GM23338 (cell line): ENCODE measurements at places on chromosomes 3 and 15. TPM values are rescaled to one million over a fixed set of nuclear protein-coding genes. Genes with fewer than 3 reads are reported as not detected.

The TEX55 gene
- total RNA-seq, result 0.17 and 0.27 TPM in 2 replicates

The TMCO5A gene
- not detected in 2 replicates for total RNA-seq

The CDCP1 gene
- 17.4 and 20.1 TPM in 2 replicates for total RNA-seq

The AMIGO3 gene
- 8.2 and 10.4 TPM in 2 replicates for total RNA-seq

The CFAP100 gene
- 0.07 TPM in 1 of 2 replicates, not detected in the other for total RNA-seq

The LYZL4 gene
- not detected in 2 replicates for total RNA-seq

The MED12L gene
- total RNA-seq, result 23.7 and 25.0 TPM in 2 replicates

The CACNA1D gene
- total RNA-seq, result 1.1 and 1.7 TPM in 2 replicates

The SEMA3G gene
- 2.2 and 2.5 TPM in 2 replicates for total RNA-seq

The CACNA2D2 gene
- total RNA-seq, result 10.3 and 11.4 TPM in 2 replicates

The LRRC49 gene
- total RNA-seq, result 13.3 and 14.6 TPM in 2 replicates

GRCh38 chr3:125062904-125063618 is 7.3 kb upstream of the HEG1 start:
- no peak overlapping the region for H3K27ac ChIP-seq
- no peak for DNase-seq
- H3K4me3 ChIP-seq, result no peak overlapping the region
- H3K36me3 ChIP-seq, result no peaks in the 10 kb centered on the region
- peaks cover 8% of the 10 kb centered on the region for H3K4me1 ChIP-seq
- H3K27me3 ChIP-seq, result peaks cover 7% of the 10 kb centered on the region

- H3K27me3 ChIP-seq, result peaks cover 20% of the 10 kb centered on the region; the same call in 1 of the 2 replicates
- H3K36me3 ChIP-seq, result no peaks in the 10 kb centered on the region
- peaks cover 15% of the 10 kb centered on the region for H3K4me1 ChIP-seq
- peak overlapping the region; percentile 62 for H3K4me3 ChIP-seq
Observed at GRCh38 chr3:138348754-138349739, 668 bp downstream of the MRAS start.

DNA sequence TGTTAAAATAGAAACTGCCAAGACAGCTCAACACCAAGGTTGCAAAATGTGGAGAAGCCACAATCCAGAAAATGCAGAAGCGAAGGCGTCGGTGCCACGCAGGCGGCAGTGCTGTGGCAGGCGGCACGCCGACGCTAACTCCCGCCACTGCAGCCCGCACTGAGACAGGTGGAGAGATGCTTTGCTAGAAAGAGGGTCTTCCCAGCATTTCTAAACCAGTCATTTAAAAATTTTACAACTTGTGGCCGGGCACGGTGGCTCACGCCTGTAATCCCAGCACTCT is 23.2 kb downstream of the CYFIP1 start:
- no peak for DNase-seq
- no peaks in the 10 kb centered on the region for H3K36me3 ChIP-seq

GRCh38 chr15:95601525-95601924 is 729.0 kb upstream of the NR2F2 start:
- peaks cover 22% of the 10 kb centered on the region for H3K4me1 ChIP-seq
- no peaks in the 10 kb centered on the region for H3K36me3 ChIP-seq
- H3K27me3 ChIP-seq, result no peaks in the 10 kb centered on the region
- no peak overlapping the region for H3K4me3 ChIP-seq

DNA sequence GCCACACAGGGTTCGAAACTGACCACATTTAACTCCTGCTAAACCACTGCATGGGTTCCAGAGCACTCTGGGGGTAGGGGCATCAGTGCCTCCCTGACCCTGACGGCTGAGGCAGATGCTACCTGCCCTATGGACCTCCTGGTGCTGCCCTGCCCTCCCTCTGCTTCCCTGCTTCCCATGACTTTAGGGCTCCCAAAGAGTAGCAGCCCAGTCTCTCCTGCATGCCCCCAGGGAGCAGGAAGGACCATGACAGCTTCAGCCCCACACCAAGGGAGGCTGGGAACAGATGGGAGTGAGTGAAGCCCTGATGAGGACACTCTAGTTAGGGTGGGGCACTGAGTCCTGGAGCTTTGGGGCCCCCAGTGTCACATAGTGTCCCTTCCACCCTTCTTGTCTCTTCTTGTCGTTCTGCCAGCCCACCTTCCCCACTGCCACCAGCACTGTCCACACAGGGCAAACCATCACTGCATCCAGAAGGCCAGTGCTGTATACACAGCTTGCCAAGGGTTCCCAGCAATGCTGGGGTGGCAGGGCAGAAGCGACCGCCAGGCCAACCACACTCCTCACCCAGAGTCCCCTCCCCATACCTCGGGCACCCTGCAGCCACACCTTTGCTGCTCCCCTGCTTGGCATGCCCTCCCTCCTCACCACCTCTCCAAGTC is 31.0 kb downstream of the SRPRB start:
- no peak overlapping the region for H3K4me3 ChIP-seq
- H3K36me3 ChIP-seq, result no peaks in the 10 kb centered on the region
- no peaks in the 10 kb centered on the region for H3K27me3 ChIP-seq
- DNase-seq, result no peak

DNA sequence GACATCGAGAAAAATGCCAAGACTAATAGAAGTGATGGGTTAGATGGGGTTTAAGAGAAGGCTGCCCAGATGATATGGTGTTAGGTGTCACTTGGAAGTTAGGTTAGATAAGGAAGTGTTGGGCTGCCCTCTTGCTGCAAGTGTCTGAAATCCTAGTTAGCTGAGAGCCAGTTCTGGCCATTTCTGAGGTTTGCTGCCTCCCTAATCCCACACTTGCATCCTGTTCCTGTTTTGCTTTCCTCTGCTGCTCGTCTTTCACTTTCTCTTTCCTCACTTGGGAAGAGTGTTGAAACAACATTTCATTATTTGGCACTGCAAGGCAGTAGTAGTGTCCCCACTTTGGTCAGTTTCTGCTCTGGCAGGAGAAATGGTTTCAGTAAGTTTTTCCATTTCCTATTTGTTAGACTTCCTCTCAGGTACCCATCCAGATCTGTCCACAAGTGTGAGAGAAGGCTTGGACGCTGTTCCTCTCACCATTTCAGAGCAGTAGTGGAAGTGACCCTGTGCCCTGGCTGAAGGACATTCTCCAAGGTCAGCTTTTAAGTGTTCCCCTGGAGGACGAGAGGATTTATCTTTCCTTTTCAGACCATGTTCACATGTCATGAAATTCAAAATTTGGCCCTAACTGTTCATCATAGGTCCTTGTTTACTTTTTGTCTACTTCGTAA is 93.3 kb downstream of the ADAMTSL3 start:
- H3K4me3 ChIP-seq, result no peak overlapping the region
- no peak overlapping the region for H3K27ac ChIP-seq
- DNase-seq, result peak; percentile 51
- H3K36me3 ChIP-seq, result no peaks in the 10 kb centered on the region

DNA sequence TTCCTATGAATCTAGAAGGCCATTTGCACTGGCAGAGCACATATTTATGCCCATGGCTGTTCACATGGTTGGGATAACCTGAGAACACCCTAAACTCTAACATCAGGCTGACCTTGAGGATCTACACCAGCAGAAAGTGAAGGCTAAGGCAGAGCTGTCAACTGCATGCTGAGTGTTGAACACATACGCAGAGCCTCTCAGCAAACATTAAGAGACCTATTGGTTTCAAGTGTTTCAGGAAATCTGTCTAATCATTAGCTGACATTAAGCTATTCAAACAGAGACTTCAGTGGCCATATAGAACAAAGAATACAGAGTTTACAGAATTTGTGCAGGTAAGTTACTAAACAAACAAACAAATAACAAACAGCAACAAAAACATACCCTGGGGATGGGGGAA is 16.1 kb upstream of the SEC61A1 start:
- H3K4me3 ChIP-seq, result no peak overlapping the region
- H3K4me1 ChIP-seq, result no peaks in the 10 kb centered on the region
- no peak overlapping the region for H3K27ac ChIP-seq
- H3K36me3 ChIP-seq, result no peaks in the 10 kb centered on the region

DNA sequence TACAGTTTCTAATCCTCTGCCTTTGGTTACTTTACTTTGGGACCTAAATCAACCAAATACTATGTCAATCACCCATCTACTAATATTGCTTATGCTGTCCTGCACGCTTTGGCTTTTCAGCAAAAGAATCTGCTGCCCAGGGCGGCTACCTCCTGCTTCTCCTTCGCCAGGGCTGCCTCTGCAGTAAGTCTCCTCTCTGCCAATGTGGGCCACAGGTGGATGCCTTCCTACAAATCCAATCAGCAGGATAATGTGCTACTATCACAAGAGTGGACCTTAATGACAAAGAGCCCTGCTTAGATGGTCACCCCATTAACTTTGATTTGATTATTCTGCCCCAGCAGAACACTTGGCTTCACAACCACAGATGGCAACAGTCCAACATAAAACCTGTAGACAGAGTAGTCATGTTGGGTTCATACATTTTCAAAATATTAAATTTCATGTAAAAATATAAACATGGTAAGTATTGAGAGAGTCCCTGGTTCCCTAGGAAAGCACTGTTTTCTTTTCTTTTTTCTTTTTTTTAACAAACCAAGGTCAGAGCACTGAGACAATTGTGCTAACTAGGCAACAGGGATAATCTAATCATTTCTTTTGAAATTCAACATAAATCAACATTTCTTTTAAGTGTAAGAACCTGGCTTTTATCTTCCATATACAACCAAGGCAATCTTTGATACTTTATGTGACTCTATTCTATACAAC is 298.3 kb downstream of the ZBTB20 start:
- no peaks in the 10 kb centered on the region for H3K4me1 ChIP-seq
- no peaks in the 10 kb centered on the region for H3K27me3 ChIP-seq
- DNase-seq, result no peak

- H3K4me3 ChIP-seq, result no peak overlapping the region
- DNase-seq, result no peak
- no peaks in the 10 kb centered on the region for H3K27me3 ChIP-seq
- H3K4me1 ChIP-seq, result no peaks in the 10 kb centered on the region
- peak overlapping the region; percentile 63; the same call in 1 of the 2 replicates for H3K27ac ChIP-seq
Observed at GRCh38 chr15:92930054-92930621, 30.0 kb downstream of the CHD2 start.

DNA sequence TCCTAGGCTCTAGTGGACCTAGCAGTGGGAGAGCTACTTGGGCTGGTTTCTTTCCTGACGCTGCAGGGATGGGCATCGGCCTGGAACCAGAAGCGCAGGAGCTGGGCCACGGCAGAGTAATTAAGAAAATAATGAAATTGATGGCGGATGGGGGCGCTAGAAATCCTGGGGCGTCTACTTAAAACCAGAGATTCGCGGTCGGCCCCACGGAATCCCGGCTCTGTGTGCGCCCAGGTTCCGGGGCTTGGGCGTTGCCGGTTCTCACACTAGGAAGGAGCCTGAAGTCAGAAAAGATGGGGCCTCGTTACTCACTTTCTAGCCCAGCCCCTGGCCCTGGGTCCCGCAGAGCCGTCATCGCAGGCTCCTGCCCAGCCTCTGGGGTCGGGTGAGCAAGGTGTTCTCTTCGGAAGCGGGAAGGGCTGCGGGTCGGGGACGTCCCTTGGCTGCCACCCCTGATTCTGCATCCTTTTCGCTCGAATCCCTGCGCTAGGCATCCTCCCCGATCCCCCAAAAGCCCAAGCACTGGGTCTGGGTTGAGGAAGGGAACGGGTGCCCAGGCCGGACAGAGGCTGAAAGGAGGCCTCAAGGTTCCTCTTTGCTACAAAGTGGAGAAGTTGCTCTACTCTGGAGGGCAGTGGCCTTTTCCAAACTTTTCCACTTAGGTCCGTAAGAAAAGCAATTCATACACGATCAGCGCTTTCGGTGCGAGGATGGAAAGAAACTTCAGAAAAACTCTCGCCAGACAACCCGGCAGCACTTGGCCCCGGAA is 6.1 kb downstream of the SOX14 start:
- H3K4me1 ChIP-seq, result peaks cover 75% of the 10 kb centered on the region
- H3K27me3 ChIP-seq, result peaks cover 99% of the 10 kb centered on the region
- no peak overlapping the region for H3K27ac ChIP-seq
- peak; percentile 62 for DNase-seq
- no peaks in the 10 kb centered on the region for H3K36me3 ChIP-seq
- peak overlapping the region; percentile 49 for H3K4me3 ChIP-seq

GRCh38 chr3:98755601-98756000 is 7.5 kb upstream of the ST3GAL6 start:
- no peaks in the 10 kb centered on the region for H3K27me3 ChIP-seq
- no peak overlapping the region for H3K4me3 ChIP-seq
- no peak overlapping the region for H3K27ac ChIP-seq
- H3K36me3 ChIP-seq, result no peaks in the 10 kb centered on the region
- no peak for DNase-seq

DNA sequence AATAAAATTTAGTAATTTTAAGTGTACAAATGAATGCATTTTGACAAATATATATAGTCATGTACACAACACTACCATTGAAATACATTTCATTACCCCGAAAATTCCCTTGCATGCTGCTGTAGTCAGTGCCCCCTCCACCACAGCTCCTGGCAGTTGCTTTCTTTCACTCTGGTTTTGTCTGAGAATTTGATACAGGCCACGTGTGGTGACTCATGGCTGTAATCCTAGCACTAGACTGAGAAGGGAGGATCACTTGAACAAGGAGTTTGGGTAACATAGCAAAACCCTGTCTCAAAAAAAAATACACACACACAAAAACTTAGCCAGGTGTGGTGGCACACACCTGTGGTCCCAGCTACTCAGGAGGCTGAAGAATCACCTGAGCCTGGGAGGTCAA is 65.4 kb downstream of the TFRC start:
- H3K4me1 ChIP-seq, result no peaks in the 10 kb centered on the region
- H3K4me3 ChIP-seq, result no peak overlapping the region
- no peaks in the 10 kb centered on the region for H3K36me3 ChIP-seq
- no peak overlapping the region for H3K27ac ChIP-seq

DNA sequence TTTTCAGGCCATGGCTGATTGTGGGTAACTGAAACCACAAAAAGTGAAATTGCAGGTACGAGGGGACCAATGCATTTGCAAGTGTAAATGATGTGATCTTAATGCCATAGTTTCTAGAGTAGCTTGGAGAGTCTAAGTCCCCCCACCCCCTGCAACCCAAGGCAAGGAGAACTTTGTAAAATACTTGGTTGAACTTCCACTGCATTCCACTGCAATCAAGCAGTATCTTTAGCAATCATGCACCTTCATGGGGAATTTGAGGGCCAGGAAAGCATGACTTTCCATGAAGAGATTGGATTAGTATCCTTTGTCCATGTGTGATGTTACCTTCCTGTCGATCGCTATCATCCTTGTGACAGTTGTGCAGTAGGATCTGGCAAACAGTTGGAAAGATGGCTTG is 11.4 kb upstream of the CYP8B1 start:
- no peak overlapping the region for H3K27ac ChIP-seq
- no peak overlapping the region for H3K4me3 ChIP-seq
- no peaks in the 10 kb centered on the region for H3K27me3 ChIP-seq
- peaks cover 21% of the 10 kb centered on the region for H3K4me1 ChIP-seq

- no peaks in the 10 kb centered on the region for H3K4me1 ChIP-seq
- H3K4me3 ChIP-seq, result no peak overlapping the region
- no peak for DNase-seq
- H3K36me3 ChIP-seq, result no peaks in the 10 kb centered on the region
- H3K27me3 ChIP-seq, result no peaks in the 10 kb centered on the region
Observed at GRCh38 chr3:140850210-140850955, 91.3 kb upstream of the SLC25A36 start.

- DNase-seq, result no peak
- no peaks in the 10 kb centered on the region for H3K27me3 ChIP-seq
- H3K27ac ChIP-seq, result no peak overlapping the region
- H3K4me1 ChIP-seq, result no peaks in the 10 kb centered on the region
Observed at GRCh38 chr15:58398071-58398470, 33.7 kb upstream of the LIPC start.
